ENCODE measurements at places on chromosomes 6 and 20. TPM values are rescaled to one million over a fixed set of nuclear protein-coding genes. Genes with fewer than 3 reads are reported as not detected.

COL12A1 gene
- total RNA-seq = 219 TPM

MAFB gene
- 54.0 TPM for total RNA-seq

SLA2 gene
- total RNA-seq = 0.38 TPM

- no peak for DNase-seq
These were observed 137.3 kb upstream of the PMEPA1 start for GRCh38 chr20:57847104-57847503.
